ENCODE measurements at places on chromosomes 7 and 10.

DNA sequence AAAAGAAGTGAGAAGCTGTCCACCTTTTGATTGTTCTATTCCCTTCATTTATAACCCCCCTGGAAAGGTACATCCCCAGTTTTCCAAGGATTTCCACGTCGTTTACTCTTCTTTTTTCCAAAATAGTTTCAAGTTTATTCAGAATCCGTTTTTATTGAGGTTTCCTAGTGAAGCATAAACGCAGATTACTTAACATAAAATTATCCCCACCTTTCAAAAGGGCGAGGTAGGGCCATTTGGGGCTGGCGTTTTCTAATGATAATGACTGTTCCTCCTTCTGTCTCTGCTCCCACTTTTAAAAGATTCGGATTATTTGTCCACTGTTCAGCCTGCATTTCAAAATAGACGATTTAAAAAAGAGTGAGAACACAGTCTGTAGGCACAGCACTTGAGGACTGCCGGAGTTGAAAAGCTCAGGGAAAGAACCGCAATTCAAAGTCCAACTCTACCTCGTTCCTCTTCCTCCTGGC lies 165.2 kb upstream of the PPP1R3A start:
- no peak for DNase-seq

- DNase-seq, result no peak
Observed at GRCh38 chr10:49735848-49736563, 26.1 kb downstream of the OGDHL start.

- no peak for DNase-seq
Observed at GRCh38 chr7:2796358-2797352, 47.5 kb downstream of the GNA12 start.

- no peak for DNase-seq
Observed at GRCh38 chr7:88057655-88058054, 123.6 kb downstream of the ADAM22 start.

DNA sequence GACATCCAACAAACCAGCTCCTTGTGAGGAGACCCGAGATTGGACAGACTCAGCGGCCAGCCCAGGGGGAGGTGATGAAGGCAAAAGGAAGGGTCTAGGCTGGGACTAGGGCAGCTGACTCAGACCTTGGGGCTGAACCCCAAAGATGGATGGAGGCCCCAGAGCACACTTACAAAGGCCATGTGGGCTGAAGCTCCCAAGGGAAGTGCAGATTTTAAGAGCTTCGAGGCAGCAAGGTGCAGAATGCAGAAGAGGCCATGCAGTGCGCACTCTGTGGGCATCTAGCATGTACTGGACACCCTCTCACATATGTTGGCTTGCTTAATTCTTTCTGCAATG lies 11.8 kb downstream of the WDFY4 start:
- no peak for DNase-seq

- no peak for DNase-seq
Observed at GRCh38 chr10:55215699-55216098, 414.7 kb upstream of the PCDH15 start.

GRCh38 chr10:411603-412002 lies 276.3 kb downstream of the ZMYND11 start:
- no peak for DNase-seq

- no peak for DNase-seq
Observed at GRCh38 chr7:139111147-139111546, 1.6 kb upstream of the ZC3HAV1 start.

- no peak for DNase-seq
Observed at GRCh38 chr10:133069033-133069525, 18.6 kb upstream of the ADGRA1 start.

DNA sequence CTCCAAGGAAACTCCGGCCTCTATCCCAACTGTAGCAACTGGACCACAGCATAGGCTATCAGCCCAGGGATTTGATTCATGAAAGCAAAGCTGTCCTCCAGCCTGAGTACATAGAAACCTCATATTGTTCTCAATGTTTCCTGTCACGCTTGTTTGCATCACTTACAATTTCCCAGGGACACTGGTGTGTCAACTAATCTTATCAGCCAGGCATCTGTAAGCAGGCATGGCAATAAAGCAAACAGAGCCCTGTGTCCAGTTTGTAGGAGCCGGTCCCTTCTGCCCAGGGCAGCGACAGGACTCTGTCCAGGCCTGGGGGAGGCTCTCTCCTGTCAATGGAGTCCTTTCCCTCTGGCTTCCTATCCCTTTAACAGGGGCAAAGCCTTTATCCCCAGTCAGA lies 23.0 kb upstream of the CDHR3 start:
- no peak for DNase-seq

DNA sequence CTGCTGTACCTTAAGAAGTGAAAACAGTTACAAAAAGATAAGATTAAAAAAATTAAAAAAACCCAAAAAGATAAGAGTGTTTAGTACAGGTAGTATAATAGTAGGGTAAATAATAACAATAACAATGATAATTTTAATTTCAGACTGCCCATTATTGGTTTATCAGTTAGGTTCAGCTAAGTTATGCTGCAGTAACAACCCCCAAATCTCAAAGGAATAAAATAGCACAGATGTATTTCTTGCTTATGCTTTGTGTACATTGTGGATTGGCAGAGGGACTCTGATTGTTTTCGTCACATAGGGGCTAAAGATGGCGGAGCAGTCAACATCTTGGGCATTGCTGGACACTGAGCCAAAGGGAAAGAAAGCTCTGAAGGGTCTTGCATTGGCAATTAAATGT lies 264.6 kb downstream of the LRMDA start:
- DNase-seq, result no peak

- DNase-seq, result no peak
Observed at GRCh38 chr7:7653593-7654187, 13.1 kb downstream of the UMAD1 start.

DNA sequence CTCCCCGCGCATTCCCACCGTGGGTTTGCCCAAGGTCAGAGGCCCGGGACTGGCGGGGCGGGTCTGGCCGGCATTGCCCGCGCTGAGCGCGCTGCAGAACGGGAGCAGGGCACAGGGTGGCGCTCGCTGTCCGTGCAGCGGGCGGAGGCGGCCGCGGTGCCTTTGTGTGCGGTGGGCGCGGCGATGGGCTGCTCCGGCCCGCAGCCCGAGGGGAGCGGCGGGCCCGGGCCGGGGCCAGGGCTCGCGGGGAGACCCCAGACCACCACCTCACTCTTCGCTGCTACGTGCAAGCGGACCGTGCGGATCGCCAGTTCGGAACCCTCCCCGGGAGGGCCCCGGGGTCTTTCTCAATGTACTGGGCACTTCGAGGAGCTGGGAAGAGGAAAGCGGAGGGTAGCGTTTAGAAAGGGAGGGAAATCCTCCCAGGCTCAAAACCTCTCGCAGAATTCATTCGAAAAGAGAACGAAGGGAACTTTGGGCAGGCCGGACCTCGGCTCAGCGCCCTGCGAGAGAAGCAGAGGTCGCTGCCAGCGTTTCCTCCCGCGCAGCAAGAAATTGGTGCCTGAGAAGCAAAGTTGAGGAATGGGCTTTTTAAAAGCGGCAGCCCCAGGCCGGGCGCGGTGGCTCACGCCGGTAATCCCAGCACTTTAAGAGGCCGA lies 8.5 kb downstream of the SP8 start:
- DNase-seq, result no peak

DNA sequence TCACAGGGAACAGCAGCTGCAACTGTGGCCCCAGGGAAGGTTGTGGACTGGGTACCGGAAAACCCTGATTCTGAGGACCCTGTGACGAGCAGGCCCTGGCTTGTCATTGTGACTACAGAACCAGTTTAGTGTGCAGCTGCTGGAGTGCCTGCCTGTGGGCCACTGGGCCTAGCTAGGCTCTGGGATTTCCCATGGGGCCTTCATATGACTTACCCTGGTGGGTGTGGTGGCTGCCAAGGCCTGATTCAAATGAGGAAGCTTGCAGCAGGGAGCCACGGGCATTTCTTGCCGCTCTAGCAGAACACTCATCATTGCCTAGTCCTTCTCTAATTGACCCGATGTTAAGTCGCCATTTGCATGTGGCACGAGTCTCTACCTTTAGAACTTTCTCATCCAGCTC lies 14.7 kb upstream of the CAMK2G start:
- no peak for DNase-seq

DNA sequence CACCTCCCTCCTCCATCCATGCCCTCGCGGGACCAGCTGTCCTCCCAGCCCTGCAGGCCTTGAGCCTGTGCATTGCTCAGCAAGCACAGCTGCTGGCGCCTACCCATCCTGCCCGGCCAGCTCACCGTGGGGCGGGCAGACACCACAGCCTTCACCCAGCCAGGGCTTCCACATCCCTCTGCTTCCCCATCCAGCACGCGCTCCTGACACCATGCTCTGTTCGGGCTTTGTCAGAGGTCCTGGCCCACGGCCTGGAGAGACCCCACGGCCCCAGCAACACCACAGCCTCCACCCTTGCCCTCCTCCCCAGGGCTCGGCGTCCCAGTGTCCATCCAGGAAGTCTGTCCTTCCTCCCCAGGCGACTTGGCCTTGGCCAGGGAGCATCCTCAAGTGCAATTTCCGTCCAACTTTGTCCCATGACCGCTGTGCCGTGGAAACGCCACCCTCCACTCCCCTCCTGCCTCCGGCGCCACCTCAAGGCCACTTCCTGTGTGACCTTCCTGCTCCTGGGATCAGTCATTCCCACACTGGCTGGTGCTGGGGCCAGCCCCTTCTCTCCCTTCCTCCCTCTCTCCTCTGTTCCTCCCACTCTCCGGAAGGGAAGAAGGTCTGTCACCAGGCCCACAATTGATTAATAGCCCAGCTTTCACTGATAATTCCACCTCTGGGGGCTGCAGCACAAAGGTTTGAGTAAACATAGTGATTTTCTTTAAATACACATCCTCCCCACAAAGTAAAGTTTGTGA lies 71.5 kb upstream of the SMNDC1 start:
- no peak for DNase-seq

DNA sequence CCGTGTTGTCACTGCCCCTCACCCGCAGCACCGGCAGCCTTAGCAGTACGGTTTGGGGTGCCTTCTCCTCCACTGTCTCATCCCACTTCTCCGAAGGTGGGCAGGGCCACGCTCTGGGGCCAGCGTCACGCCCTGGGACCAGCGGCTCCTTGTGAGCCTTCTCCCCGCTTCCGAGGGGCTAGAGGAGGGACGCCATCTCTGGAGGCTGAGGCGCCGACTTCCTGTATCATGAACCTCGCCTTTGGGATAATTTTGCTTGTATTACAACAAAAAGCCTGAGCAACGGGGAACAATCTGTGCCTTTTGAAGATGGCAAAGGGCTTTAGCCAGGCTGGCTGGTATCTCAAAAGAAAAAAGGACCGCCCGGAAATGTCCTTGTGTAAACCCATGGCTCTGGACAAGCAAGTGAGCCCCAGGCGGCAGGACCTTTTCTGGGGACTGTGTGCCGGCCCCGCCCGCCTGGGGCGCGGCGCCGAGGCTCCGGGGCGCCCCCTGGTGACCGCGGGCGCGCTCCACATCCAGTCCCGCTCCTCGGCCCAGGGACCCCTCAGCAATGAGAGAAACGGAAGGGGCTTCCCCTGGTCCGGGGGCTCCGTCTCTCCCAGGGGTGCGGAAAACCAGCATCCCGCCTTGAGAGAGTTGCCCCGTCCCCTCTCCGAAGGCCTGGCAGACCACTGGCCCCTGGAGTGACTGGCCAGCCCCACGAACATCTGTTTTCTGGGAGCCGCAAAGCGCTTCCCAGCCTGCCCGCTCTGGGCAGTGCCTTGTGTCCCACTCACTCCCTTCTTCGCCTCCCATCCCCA lies 3.8 kb downstream of the DEPP1 start:
- peak; percentile 53 for DNase-seq

DNA sequence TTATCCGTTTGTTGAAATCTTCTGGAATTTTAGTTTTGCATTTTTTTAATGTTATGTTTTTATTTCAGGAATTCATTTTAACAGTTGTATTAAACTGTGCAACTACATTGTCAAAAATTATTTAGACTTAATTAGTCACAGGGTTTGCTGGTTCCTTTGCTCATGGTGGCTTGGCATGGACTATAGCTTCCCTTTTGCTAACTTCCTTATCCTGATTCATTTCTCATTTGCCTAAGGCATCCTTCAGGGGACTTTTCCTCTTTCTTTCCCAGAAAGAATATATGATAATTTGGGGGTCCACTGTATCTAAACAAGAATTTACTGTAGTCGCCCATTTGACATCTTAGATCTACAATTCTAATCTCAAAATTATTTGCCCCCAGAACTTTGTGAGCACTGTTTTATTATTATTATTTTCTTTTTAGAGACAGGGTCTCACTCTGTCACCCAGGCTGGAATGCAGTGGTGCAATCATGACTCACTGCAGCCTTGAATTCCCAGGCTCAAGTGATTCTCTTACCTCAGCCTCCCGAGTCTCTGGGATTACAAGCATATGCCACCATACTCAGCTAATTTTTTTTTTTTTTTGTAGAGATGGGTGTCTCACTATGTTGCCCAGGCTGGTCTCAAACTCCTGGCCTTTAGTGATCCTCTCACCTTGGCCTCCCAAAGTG lies 13.9 kb downstream of the FIGNL1 start:
- DNase-seq, result no peak

GRCh38 chr7:105188201-105188600 lies 174.2 kb downstream of the KMT2E start:
- DNase-seq, result no peak

- no peak for DNase-seq
Observed at GRCh38 chr10:97078261-97078937, 107.4 kb downstream of the SLIT1 start.

DNA sequence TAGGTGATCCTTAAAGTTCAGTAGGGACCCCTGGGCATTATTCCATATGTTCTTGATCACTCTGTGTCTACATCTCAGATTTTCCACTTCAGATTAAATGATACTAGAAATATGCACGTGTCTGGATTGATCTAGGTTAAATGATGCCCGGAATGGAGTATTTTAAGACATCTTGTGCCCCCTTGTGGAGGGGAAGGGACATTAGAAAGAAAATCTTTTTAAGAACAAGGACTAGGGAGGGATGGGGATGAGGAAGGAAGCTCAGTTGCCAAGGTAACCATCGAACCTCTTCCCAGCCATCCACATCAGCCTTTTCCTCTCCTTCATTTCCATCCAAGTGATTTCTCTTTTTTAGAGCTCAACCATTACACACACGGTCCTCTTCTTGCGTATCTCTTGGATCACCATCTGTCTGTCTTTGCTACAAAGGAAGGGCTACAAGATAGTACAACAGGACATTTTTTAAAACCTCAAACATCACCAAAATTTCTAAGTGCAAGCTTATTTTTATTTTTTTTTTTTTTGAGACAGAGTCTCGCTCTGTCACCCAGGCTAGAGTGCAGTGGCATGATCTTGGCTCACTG lies 40.5 kb downstream of the PRSS2 start:
- no peak for DNase-seq

- DNase-seq, result peak; percentile 64
Observed at GRCh38 chr10:102645741-102646609, 1.7 kb downstream of the TRIM8 start.

- DNase-seq, result no peak
Observed at GRCh38 chr10:58985216-58985615, 191.2 kb upstream of the PHYHIPL start.

GRCh38 chr7:44281811-44282600 lies 43.4 kb downstream of the CAMK2B start:
- no peak for DNase-seq
